ENCODE measurements at places on chromosomes 5 and 9. TPM values are rescaled to one million over a fixed set of nuclear protein-coding genes. Genes with fewer than 3 reads are reported as not detected.

DNA sequence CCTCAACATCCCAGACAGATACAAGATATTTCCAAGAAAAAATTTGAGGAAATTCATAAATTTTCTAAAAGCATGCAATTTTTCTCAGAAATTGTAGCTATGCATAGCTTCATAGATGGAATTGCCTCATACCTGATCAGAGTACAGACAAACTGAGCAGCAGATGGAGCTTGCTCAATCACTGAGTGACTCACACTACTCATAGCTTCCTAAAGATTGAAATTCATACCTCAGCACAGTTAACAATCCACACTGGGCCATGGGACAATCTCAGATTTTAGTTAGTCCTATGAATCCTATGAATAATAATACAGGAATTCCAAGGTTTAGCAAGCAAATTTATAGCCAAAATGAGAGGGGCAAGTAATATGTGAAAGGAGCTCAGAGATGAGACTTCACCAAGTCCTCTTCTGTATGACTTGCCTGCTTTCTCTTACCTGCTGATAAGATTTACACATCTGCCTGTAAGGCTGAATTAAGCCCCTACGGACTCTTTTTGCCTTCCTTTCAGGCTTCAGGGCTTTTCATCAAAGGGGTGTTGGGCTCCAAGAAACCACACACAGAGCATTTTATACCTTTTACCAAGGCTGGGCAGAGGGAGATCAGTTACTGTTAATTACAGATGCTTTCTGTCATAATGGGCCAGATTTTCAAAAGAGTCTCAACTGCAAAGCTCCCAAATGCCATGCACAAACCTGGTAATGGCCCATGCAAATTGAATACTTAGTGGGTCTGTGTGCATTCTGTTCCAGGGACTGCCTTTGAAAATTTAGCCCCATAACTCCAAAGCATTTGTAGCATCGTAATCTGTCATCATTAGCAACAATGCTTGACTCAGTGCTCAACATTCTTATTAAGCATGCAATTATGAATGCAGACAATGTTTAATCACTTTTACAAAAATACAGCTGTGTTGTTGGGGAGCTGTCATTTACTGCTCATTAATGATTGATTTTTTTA, 439.3 kb downstream of the DTWD2 start:
- H3K4me1 ChIP-seq = no peaks in the 10 kb centered on the region
- no peaks in the 10 kb centered on the region for H3K27me3 ChIP-seq
- no peak overlapping the region for H3K4me3 ChIP-seq
- no peaks in the 10 kb centered on the region for H3K36me3 ChIP-seq
- DNase-seq = no peak

DNA sequence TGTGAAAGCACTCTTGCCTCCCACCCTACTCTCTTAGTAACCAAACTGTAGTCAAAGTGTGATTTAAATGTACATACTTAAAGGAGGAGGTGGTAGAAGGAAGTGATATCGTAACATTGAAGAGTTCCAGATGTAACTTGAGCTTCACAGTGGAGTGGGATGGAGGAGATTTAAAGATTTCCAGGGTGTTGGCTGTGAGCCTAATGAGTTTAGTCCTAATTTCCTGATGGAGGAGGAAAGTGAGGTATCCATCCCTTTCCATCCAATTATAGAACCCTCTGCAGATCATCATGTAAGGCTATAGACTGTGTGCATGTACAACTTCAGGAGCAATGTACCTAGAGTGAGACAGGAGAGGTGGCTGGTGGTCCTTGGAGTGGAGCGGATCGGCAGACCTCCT, 1163.9 kb upstream of the SEMA6A start:
- no peaks in the 10 kb centered on the region for H3K4me1 ChIP-seq
- no peaks in the 10 kb centered on the region for H3K36me3 ChIP-seq
- no peak overlapping the region for H3K4me3 ChIP-seq

GRCh38 chr9:112421771-112422222, 41.9 kb downstream of the HSDL2 start:
- H3K27ac ChIP-seq = no peak overlapping the region
- H3K36me3 ChIP-seq = no peaks in the 10 kb centered on the region
- H3K4me1 ChIP-seq = no peaks in the 10 kb centered on the region
- no peak overlapping the region for H3K4me3 ChIP-seq
- H3K27me3 ChIP-seq = no peaks in the 10 kb centered on the region
- DNase-seq = no peak

GRCh38 chr5:76799588-76799987, 19.2 kb upstream of the F2RL1 start:
- H3K4me3 ChIP-seq = no peak overlapping the region
- H3K27me3 ChIP-seq = no peaks in the 10 kb centered on the region
- no peak for DNase-seq
- no peak overlapping the region for H3K27ac ChIP-seq
- no peaks in the 10 kb centered on the region for H3K36me3 ChIP-seq

GRCh38 chr5:146675636-146676035, 159.6 kb upstream of the GPR151 start:
- H3K36me3 ChIP-seq = no peaks in the 10 kb centered on the region
- no peaks in the 10 kb centered on the region for H3K27me3 ChIP-seq
- no peak overlapping the region for H3K27ac ChIP-seq
- H3K4me3 ChIP-seq = no peak overlapping the region

Gene CNTNAP3B
- 6.0 TPM for total RNA-seq

DNA sequence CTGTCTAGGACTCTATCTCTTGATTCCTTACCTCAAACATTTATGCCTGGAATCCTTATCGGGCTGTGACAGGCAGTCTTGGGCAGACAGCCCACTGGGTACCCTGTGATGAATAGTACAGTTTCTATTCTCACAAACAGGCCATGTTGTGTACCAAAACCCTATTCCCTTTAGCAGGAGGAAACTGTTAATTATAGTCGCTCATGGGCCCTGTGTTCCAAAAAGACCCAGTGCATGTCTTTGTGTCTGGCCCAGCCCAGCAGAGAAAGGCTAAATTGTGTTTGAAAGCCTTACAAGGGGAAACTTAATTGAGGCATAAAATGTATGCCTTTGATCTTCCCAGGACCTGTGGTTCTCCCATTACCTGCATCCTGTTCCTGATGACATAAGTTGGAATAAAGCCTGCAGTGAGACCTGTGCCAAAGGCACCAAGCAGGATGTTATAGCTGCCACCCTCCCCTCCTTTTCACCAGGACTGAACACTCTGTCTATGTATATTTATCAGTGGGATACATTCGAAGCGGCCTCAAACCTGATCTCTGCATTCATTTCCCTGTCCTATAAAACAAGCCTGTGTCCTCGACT, 43.3 kb downstream of the TLR4 start:
- no peaks in the 10 kb centered on the region for H3K36me3 ChIP-seq
- DNase-seq = no peak
- no peaks in the 10 kb centered on the region for H3K27me3 ChIP-seq
- no peaks in the 10 kb centered on the region for H3K4me1 ChIP-seq
- H3K4me3 ChIP-seq = no peak overlapping the region

DNA sequence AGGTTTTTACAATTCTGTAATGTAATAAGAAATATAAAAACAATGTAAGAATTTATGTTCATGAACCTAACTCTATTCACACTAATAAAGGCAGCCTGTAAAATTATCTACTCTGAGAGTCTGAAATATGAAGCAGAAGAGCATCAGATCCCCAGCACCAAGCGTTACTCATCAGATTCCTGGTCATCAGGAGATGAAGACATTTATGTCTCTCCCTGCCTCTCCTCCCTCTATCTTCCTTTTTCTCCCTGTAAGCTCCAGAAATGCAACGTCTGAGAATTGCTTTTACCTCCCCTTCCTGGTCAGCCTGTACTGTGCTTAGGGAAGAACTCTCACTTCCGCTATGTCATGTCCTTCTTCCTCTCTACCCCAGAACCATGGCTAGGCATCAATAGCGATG, 114.4 kb upstream of the SLIT3 start:
- H3K4me1 ChIP-seq = no peaks in the 10 kb centered on the region
- no peak overlapping the region for H3K4me3 ChIP-seq
- H3K27ac ChIP-seq = no peak overlapping the region
- no peaks in the 10 kb centered on the region for H3K27me3 ChIP-seq

- H3K4me3 ChIP-seq = no peak overlapping the region
- H3K36me3 ChIP-seq = no peaks in the 10 kb centered on the region
- no peak for DNase-seq
- H3K27me3 ChIP-seq = no peaks in the 10 kb centered on the region
- no peak overlapping the region for H3K27ac ChIP-seq
Measured at GRCh38 chr9:131650254-131650653, 89.6 kb downstream of the RAPGEF1 start.

DNA sequence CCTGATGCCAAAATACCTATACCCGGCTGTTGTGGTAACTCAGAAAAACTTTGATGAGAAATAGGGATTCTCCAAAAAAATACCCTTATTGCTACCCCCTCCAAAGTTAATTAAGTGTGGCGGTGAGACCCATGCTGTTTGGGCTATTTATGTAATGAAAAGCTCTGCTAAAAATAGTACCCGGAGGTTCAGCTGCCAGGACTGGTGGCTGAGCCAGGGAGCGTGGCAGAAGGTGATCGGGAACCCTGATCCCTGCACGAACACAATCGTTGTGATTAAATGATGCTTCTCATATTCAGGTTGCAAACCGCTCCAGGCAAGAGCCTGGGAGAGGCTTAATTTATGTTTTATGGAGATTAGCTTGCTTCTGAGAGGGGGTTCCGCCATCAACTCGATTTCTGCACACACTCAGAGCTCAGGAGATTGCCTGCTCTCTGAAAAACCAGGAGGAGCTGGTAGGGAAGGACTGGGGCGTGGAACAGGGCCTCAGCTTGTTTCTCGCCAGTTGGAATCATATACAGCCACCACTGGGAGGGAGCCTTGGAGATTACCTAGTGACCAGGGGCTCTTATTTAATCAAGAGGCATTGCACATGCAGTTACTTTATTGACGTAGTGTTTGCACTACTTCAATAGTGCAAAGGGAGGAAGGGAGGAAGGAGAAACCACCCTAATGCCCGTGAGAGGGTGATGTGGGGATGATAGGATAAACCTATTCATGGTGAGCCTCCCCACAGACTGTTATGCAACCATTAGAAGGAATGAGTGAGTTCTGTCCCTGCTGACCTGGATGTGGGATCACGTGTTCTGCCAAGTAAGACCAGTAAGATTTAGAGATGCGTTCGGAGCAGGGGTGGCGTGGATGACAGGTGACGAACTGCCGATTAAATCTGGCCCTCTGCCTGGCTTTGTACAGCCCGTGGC, 23.4 kb downstream of the HRH2 start:
- no peaks in the 10 kb centered on the region for H3K27me3 ChIP-seq
- H3K36me3 ChIP-seq = no peaks in the 10 kb centered on the region
- no peak overlapping the region for H3K27ac ChIP-seq
- no peaks in the 10 kb centered on the region for H3K4me1 ChIP-seq
- H3K4me3 ChIP-seq = no peak overlapping the region

DNA sequence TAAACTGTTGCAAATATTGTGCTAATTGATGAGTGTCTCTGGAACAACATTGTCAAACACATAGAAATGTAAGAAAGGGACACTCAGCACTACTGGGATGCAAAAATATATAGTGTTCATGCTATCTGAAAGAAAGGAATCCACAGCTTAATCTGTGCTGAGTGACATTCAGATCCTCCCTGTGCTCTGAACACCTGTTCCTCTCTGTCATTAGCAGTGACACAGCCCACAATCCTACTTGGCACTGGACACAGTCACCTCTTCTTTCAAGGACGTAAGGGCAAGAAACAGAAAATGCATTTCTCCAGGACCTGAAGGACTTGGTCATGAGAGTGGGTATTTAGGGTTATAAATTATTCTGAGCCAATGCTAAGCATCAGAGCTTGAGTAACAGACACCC, 121.4 kb upstream of the SV2C start:
- no peaks in the 10 kb centered on the region for H3K36me3 ChIP-seq
- H3K4me3 ChIP-seq = no peak overlapping the region
- no peak overlapping the region for H3K27ac ChIP-seq
- no peaks in the 10 kb centered on the region for H3K4me1 ChIP-seq

GRCh38 chr9:18331310-18331684, 142.7 kb upstream of the ADAMTSL1 start:
- H3K27ac ChIP-seq = no peak overlapping the region
- H3K4me3 ChIP-seq = no peak overlapping the region
- H3K4me1 ChIP-seq = peaks cover 1% of the 10 kb centered on the region
- no peaks in the 10 kb centered on the region for H3K27me3 ChIP-seq

DNA sequence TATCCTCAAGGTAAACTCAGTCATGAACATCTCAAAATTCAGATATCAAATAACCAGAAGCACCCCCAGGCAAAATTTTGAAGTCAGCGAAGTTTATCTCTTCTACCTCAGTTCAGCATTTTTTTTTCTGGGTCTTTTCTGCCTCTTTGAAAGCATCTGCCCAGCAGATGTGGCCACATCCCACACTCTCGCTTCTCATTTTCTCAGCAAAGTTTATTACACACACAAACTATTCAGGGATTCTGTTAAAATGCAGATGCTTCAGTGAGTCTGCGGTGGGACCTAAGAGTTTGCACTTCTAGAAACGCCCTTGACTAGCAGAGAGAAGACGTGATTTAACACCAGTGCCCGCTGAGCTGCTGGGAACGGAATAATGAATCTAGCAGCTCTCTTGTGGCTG, 19.3 kb downstream of the RASEF start:
- DNase-seq = no peak
- H3K27me3 ChIP-seq = no peaks in the 10 kb centered on the region
- no peaks in the 10 kb centered on the region for H3K36me3 ChIP-seq
- no peak overlapping the region for H3K27ac ChIP-seq
- H3K4me3 ChIP-seq = no peak overlapping the region

- peaks cover 2% of the 10 kb centered on the region for H3K4me1 ChIP-seq
- no peaks in the 10 kb centered on the region for H3K36me3 ChIP-seq
- H3K27ac ChIP-seq = no peak overlapping the region
- no peak overlapping the region for H3K4me3 ChIP-seq
- H3K27me3 ChIP-seq = no peaks in the 10 kb centered on the region
Measured at GRCh38 chr5:82419559-82420332, 141.6 kb upstream of the RPS23 start.

DNA sequence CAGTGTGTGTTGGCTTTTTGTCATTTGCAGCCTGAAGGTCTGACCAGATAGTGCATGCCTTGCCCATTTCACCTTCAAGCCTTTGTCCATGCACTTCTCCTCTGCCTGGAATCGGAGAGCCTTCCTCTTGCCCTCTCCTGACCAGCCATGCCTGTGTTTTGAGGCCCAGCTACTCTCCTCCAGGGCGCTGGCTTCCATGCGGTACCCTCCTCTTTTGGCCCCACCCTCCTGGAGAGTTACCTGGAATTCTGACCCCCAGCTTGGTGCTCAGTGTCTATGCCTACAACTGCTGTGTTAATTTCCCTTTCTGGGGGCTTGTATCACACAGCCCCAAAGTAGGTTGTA, 52.5 kb downstream of the CXXC5 start:
- H3K27ac ChIP-seq = no peak overlapping the region
- no peaks in the 10 kb centered on the region for H3K36me3 ChIP-seq
- H3K27me3 ChIP-seq = no peaks in the 10 kb centered on the region
- no peak overlapping the region for H3K4me3 ChIP-seq
- DNase-seq = no peak
- H3K4me1 ChIP-seq = peaks cover 16% of the 10 kb centered on the region

DNA sequence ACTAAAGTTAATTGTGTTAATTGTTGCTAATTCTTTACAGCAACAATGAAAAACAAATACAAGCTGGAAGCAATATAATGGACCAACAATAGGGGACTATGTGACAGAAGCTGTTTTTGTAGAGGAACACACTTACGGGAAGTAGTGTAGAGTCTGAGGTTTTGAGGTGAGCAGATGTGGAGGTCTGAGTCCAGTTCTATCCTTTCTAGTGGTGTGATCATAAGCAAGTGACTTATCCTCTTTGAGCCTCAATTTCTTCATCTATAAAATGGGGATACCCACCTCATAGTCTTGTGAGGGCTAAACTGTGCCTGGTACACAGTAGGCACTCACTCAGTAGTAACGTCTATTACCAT, 28.3 kb downstream of the ALG2 start:
- H3K27ac ChIP-seq = no peak overlapping the region
- no peak overlapping the region for H3K4me3 ChIP-seq
- no peaks in the 10 kb centered on the region for H3K36me3 ChIP-seq

All from ovary (tissue), 10 donors.